ENCODE measurements at places on chromosomes 12 and 14.

DNA sequence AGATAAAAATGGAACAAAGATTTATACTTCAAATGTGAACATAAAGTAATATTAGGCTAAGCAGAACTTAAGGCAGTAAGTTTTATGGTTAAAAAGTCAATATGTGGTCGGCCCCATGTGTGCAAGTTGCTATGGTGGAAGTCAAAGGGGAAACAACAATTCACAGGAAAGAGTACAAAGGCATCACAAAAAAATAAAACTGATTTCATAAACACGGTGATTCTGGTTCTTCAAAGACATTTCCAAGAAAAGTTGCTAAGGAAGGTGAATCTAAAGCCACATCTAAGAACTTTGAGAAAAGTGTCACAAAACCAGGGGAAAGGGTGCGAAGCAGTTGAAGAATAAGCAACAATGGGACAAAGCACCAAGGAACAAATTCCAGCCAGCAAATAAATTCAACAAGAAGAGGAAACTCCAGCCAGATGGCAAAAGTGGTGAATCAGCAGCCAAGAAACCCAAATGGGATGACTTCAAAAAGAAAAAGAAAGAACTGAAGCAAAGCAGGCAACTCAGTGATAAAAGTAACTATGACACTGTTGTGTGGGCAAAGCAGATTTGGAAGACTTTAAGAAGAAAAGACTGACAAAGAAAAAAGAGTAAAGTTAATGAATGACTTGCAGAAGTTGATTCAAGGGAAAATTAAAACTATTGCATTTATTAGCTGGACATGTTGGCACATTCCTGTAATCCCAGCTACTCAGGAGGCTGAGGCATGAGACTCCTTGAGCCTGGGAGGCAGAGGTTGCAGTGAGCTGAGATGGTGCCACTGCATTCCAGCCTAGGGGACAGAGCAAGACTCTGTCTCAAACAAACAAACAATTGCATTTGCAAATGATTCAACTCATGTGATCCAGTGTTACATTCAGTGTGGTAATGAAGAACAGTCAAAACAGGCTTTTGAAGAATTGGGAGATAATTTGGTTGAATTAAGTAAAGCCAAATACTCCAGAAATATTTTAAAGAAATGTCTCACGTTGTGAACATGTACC, 19.5 kb downstream of the PTGDR start:
- no peaks in the 10 kb centered on the region for H3K36me3 ChIP-seq
- no peak overlapping the region for H3K27ac ChIP-seq
- peaks cover 9% of the 10 kb centered on the region for H3K27me3 ChIP-seq
- H3K4me1 ChIP-seq: no peaks in the 10 kb centered on the region

- peaks cover 24% of the 10 kb centered on the region for H3K4me1 ChIP-seq
- no peaks in the 10 kb centered on the region for H3K27me3 ChIP-seq
These were observed 18.1 kb downstream of the KMT5A start for GRCh38 chr12:123401753-123402683.

DNA sequence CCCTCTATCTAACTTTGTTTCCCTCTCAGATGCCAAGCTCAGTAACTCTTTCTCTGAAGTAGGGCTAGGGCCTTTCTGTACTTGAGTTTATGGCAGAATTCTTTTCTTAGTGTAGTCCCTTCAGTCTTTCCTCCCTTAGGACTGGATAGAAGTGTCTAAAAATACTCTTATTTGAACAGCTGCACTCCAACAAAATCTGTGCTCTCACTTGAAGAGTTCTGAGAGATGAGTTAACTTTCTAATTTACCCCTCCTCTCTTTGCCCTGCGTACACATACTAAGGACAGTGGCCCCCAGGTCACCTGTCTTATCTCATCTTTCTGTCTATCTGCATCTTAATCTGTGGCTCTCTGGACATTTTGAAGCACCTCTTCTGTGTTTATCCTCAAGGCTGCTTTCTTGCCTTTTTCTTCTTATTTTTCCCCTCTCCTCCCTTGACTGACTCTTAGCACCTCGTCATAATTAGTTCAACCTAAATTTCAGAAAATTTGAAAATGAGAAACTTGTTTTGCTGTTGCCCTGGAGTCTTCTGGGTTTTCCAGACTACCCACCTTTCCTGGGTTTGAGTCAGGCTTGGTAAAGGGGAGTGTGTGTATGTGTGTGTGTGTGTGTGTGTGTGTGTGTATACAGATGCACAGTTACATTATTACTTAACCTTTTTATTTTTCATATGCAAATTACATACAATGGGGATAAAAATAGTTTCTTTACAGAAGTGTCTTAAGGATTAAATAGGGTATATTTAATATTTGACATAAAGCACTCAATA, 23.9 kb downstream of the NCKAP1L start:
- no peak for DNase-seq
- H3K27me3 ChIP-seq: no peaks in the 10 kb centered on the region
- no peak overlapping the region for H3K4me3 ChIP-seq
- H3K36me3 ChIP-seq: peaks cover 63% of the 10 kb centered on the region

GRCh38 chr14:78758333-78758732, 588.2 kb downstream of the NRXN3 start:
- H3K4me1 ChIP-seq: no peaks in the 10 kb centered on the region
- no peaks in the 10 kb centered on the region for H3K27me3 ChIP-seq
- no peak overlapping the region for H3K27ac ChIP-seq
- H3K36me3 ChIP-seq: no peaks in the 10 kb centered on the region
- DNase-seq: no peak

GRCh38 chr14:100237735-100238418, 1.1 kb upstream of the YY1 start:
- H3K4me3 ChIP-seq: peak overlapping the region; percentile 88
- H3K27ac ChIP-seq: peak overlapping the region; percentile 87
- H3K36me3 ChIP-seq: peaks cover 51% of the 10 kb centered on the region
- H3K4me1 ChIP-seq: peaks cover 27% of the 10 kb centered on the region

DNA sequence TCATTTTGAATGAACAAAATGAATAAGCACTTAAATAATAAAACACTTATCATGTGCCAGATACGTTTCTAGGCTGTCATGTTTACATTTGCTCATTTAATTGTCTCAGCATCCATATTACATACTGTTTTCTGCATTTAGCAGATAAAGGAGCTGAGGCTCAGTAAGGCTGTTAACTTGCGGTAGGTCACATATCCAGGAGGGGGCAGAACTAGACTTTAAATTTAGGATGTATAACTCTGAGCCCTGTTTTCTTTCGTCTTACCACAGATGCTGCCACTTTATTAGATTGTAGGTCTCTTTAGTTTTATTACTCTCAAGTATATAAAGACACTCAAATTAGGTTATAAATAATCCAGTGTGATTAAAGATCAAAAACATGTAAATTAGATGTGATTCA, 17.7 kb downstream of the IRAK4 start:
- H3K4me1 ChIP-seq: no peaks in the 10 kb centered on the region
- no peak overlapping the region for H3K27ac ChIP-seq
- DNase-seq: no peak
- peaks cover 9% of the 10 kb centered on the region for H3K36me3 ChIP-seq
- H3K27me3 ChIP-seq: no peaks in the 10 kb centered on the region

GRCh38 chr12:122558745-122559641, 31.9 kb downstream of the KNTC1 start:
- no peaks in the 10 kb centered on the region for H3K27me3 ChIP-seq
- H3K36me3 ChIP-seq: peaks cover 55% of the 10 kb centered on the region
- peak; percentile 13 for DNase-seq
- no peak overlapping the region for H3K4me3 ChIP-seq

DNA sequence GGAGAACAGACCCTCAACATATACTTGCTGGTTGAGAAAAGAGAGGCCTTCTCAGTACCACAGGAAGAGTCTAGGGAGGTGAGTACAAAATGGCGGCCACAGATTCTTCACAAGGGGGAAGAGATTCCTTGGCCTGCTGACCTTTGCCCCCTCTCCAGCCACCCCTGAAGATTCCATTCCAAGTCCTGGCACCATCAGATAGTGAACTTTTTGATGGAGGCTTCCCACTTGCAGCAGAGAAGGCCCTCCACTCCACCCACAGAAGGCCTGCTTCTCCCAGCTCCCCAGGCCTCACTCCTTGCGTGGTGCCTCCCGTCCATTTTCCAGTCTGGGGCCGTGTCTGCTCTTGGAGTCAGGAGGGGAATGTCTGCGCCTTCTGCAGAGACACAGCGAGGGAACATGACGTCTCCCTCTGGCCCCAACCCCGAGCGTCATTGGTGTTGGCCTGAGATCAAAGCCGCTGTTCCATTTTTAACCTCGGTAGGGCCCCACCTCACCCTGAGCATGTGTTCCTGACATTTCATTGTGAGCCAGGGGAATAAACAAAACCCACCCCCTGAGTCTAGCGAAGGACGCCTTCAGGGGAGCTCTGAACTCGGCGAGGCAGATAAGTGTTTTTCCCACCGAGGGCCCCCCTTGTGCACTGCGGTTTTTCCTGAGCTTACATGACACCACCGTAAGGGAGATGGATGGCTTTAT, 268.7 kb upstream of the TBX3 start:
- no peak for DNase-seq
- no peak overlapping the region for H3K4me3 ChIP-seq
- H3K27ac ChIP-seq: no peak overlapping the region
- H3K27me3 ChIP-seq: no peaks in the 10 kb centered on the region
- no peaks in the 10 kb centered on the region for H3K4me1 ChIP-seq
- H3K36me3 ChIP-seq: no peaks in the 10 kb centered on the region

DNA sequence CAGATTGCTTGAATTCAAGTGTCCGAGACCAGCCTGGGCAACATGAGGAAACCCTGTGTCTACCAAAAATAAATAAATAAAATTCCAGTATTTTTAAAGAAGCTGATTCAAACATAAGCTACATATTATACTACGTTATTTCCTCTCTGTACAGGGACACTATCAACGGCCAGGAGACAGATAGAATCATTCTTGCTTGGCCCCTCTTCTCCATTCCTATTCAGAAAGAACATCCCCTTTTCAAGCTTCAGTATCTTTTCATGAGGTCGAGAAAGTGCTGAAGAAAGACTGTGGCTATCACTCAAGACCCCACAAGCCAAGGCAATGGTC, 314 bp upstream of the DHRS7 start:
- DNase-seq: no peak
- H3K36me3 ChIP-seq: peaks cover 8% of the 10 kb centered on the region
- H3K4me3 ChIP-seq: peak overlapping the region; percentile 97
- H3K27me3 ChIP-seq: no peaks in the 10 kb centered on the region
- peak overlapping the region; percentile 81 for H3K27ac ChIP-seq

DNA sequence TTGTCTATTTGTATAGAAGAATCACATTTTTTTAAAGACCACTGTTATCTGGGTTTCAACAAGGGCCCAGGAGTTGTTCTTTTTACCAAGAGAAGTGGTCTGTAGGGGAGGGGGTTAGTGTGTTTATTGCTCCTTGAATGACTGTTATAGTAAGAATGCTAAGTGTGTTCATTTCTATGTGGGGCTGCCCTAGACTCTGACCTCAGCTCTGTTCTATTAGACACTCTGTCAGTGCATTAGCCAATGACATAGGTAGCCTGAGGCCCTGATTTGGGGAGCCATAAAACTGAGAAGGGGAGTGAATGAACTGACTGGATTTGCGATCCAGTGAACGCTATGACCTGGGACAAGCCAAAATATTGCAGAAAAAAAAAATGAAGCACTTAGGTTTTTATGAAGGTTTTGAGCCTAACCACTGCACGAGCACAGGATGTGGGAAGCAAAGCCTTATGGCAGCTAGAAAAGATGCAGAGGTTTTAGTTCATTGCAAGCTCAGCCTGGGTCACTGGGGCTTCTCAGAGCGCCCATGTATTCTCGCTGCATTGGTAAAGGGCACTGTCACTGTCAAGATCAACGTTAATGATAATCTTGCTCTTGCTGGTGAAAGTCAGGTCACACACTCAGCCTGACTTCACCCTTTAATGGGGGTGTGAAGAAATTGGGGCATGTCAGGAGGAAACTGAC, 63.8 kb downstream of the PRKCH start:
- no peak overlapping the region for H3K4me3 ChIP-seq
- peaks cover 10% of the 10 kb centered on the region for H3K4me1 ChIP-seq
- H3K27me3 ChIP-seq: no peaks in the 10 kb centered on the region

DNA sequence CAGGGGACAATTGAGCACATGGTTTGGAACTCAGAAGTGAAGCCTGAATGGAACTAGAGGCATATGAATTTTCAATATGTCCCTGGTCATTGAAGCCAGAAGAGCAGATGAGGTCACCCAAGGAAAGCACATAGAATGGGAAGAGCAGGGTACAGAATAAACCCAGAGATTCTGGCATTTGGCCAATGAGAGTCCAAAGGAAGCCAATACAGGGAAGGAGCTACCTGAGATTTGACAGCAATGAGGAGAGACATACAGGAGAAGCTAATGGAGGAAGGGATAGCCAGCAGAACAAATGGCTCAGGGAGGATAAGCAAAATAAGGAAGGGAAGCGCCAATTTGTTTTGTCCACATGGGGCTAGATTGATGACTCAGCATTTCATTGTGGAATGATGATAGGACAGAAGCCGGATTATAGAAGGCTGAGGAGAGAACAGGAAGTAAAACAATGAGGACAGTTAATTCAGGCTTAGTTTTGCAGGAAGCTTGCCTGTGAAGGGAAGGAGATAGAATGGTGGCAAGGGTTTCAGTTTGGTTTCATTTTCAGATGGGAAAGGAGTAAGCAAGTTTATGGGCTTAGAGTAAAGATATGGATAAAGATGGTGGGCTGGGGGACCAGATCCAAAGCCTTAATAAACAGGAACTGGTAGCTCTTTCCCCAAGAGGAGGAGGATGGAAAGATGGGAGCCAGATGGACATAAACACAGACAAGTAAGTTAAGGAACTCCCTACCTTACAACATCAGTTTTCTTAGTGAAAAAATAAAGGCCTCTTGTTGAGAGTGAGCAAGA, 3.2 kb upstream of the SPTSSA start:
- DNase-seq: no peak
- H3K4me1 ChIP-seq: peaks cover 17% of the 10 kb centered on the region
- H3K27ac ChIP-seq: no peak overlapping the region
- no peaks in the 10 kb centered on the region for H3K36me3 ChIP-seq
- H3K27me3 ChIP-seq: no peaks in the 10 kb centered on the region
- no peak overlapping the region for H3K4me3 ChIP-seq

- H3K27me3 ChIP-seq: no peaks in the 10 kb centered on the region
- H3K27ac ChIP-seq: peak overlapping the region; percentile 2
- H3K4me1 ChIP-seq: peaks cover 12% of the 10 kb centered on the region
- DNase-seq: no peak
- peaks cover 65% of the 10 kb centered on the region for H3K36me3 ChIP-seq
These were observed 24.6 kb downstream of the TPCN1 start for GRCh38 chr12:113245695-113246477.

DNA sequence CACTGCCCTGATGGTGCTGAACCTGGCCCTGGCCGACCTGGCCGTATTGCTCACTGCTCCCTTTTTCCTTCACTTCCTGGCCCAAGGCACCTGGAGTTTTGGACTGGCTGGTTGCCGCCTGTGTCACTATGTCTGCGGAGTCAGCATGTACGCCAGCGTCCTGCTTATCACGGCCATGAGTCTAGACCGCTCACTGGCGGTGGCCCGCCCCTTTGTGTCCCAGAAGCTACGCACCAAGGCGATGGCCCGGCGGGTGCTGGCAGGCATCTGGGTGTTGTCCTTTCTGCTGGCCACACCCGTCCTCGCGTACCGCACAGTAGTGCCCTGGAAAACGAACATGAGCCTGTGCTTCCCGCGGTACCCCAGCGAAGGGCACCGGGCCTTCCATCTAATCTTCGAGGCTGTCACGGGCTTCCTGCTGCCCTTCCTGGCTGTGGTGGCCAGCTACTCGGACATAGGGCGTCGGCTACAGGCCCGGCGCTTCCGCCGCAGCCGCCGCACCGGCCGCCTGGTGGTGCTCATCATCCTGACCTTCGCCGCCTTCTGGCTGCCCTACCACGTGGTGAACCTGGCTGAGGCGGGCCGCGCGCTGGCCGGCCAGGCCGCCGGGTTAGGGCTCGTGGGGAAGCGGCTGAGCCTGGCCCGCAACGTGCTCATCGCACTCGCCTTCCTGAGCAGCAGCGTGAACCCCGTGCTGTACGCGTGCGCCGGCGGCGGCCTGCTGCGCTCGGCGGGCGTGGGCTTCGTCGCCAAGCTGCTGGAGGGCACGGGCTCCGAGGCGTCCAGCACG, 4.7 kb downstream of the LTB4R start:
- H3K27me3 ChIP-seq: peaks cover 17% of the 10 kb centered on the region
- peaks cover 39% of the 10 kb centered on the region for H3K4me1 ChIP-seq
- peaks cover 23% of the 10 kb centered on the region for H3K36me3 ChIP-seq
- DNase-seq: no peak
- no peak overlapping the region for H3K27ac ChIP-seq
